ENCODE measurements at places on chromosomes 3 and 15.
A peak's percentile ranks its signal among the peaks of the same experiment; 100 is the strongest.

- H3K36me3 ChIP-seq = peaks cover 19% of the 10 kb centered on the region
- no peak overlapping the region for H3K27ac ChIP-seq
- DNase-seq = no peak
These were observed 7.0 kb downstream of the MORF4L1 start for GRCh38 chr15:78879517-78880241.

DNA sequence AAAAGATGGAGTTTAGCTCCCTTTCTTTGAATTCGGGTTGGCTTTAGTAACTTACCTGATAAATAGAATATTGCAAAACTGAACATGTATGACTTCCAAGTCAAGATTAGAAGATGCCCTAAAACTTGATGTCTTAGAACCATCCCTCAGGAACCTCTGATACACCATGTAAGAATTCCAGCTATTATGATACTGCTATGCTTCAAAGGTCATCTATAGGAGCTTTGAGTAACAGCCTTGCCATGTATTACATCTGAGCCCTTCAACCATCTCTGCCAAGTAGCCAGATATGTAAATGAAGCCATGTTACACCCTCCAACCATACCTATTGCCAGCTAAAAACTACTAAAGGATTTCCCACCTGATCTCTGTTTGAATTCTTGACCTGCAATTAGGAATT, 854.2 kb downstream of the SI start:
- H3K36me3 ChIP-seq = no peaks in the 10 kb centered on the region
- H3K4me1 ChIP-seq = no peaks in the 10 kb centered on the region
- DNase-seq = no peak
- no peak overlapping the region for H3K4me3 ChIP-seq
- no peak overlapping the region for H3K27ac ChIP-seq
- H3K27me3 ChIP-seq = no peaks in the 10 kb centered on the region

GRCh38 chr3:145628211-145628610, 532.8 kb downstream of the PLOD2 start:
- no peak overlapping the region for H3K4me3 ChIP-seq
- no peak overlapping the region for H3K27ac ChIP-seq
- no peaks in the 10 kb centered on the region for H3K4me1 ChIP-seq
- H3K27me3 ChIP-seq = no peaks in the 10 kb centered on the region
- H3K36me3 ChIP-seq = no peaks in the 10 kb centered on the region

DNA sequence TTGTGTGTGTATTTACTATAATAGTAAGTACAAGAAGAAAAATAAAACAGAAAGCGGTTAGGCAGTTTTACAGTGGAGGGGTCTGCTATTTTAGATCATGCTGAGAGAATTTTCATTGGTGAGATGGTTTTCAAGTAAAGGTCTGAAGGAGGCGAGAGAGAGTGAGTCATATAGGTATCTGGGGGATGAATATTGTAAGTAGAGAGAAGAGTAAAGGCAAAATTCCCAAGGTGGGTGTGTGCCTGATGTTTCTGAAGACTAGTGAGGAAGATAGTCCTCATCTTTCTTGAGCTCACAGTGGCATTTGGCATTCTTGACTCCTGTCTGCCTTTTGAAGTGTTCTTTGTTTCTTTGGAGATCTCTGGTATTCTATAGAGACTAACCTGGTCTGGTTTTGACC, 38.6 kb downstream of the CRYBG3 start:
- no peak overlapping the region for H3K27ac ChIP-seq
- H3K4me3 ChIP-seq = no peak overlapping the region
- no peaks in the 10 kb centered on the region for H3K36me3 ChIP-seq

DNA sequence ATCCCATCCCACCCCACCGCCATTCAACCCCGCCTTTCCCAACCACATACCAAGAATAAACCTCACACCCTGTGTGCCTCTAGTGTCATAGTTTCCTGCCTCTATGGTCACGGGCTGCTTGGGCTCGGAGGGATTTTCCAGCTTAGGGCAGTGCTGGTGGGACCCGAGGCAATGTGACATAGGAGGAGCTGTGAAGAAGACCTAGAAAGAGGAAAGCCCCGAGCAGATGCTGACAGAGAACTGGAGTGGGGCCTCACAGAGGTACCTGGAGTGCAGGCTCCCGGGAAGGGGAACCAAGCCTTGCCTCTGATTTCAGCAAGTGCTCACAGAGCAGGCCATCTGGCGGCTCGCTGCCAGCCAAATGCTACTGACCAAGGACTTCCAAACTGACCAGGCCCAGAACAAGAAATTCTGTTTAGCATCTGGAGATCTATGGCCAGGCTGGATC, 27.5 kb downstream of the BHLHE40 start:
- no peaks in the 10 kb centered on the region for H3K27me3 ChIP-seq
- DNase-seq = no peak
- H3K36me3 ChIP-seq = no peaks in the 10 kb centered on the region
- H3K4me1 ChIP-seq = no peaks in the 10 kb centered on the region
- H3K4me3 ChIP-seq = no peak overlapping the region
- H3K27ac ChIP-seq = no peak overlapping the region

- DNase-seq = no peak
- H3K36me3 ChIP-seq = no peaks in the 10 kb centered on the region
- no peaks in the 10 kb centered on the region for H3K27me3 ChIP-seq
- no peak overlapping the region for H3K4me3 ChIP-seq
- H3K27ac ChIP-seq = no peak overlapping the region
These were observed 894.6 kb downstream of the PLOD2 start for GRCh38 chr3:145266368-145266767.

DNA sequence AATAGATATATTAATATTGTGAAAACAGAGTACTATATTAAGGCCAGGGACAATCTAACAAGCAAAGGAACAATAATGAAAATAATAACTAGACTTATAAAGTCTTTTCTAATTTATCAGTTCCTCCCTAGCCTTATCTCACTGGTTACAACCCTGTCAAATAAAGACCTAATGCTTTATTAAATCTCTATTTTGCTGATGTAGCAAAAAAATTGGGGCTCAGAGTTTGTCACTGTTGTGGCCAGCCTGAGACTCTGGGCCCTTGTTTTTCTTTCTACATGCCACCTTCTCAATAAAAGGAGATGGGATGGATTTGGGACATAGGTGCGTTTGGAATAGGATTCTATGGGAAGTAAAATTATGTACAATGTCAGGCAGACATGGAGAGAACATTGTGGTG, 937.0 kb downstream of the IGSF11 start:
- H3K27me3 ChIP-seq = peaks cover 8% of the 10 kb centered on the region
- no peak for DNase-seq
- no peak overlapping the region for H3K4me3 ChIP-seq
- no peak overlapping the region for H3K27ac ChIP-seq
- peaks cover 7% of the 10 kb centered on the region for H3K4me1 ChIP-seq

GRCh38 chr15:67521783-67522568, 1.0 kb downstream of the C15orf61 start:
- no peaks in the 10 kb centered on the region for H3K36me3 ChIP-seq
- peak overlapping the region; percentile 93 for H3K27ac ChIP-seq
- H3K4me3 ChIP-seq = peak overlapping the region; percentile 89
- H3K4me1 ChIP-seq = peaks cover 10% of the 10 kb centered on the region

DNA sequence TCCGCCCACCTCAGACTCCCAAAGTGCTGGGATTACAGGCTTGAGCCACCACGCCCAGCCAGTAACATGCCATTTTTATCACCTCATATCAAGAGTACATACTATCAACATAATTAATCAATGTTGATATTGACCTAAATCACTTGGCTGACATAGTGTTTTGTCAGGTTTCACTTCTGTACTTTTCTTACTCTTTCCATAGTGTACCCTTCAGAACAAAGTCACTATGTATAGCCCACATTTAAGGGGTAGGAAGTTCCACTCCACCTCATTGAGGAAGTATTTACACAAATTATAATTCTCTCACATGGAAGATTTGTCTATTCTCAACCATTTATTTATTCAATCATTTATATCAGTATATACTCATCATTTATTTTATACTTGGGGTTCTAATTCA, 145.2 kb downstream of the STAG1 start:
- H3K27ac ChIP-seq = no peak overlapping the region
- H3K4me1 ChIP-seq = no peaks in the 10 kb centered on the region
- no peak for DNase-seq

GRCh38 chr15:64068133-64068532, 21.8 kb upstream of the DAPK2 start:
- H3K27ac ChIP-seq = no peak overlapping the region
- no peaks in the 10 kb centered on the region for H3K27me3 ChIP-seq
- no peak overlapping the region for H3K4me3 ChIP-seq

GRCh38 chr3:43371494-43371893, 85.2 kb downstream of the SNRK start:
- H3K36me3 ChIP-seq = no peaks in the 10 kb centered on the region
- no peak overlapping the region for H3K4me3 ChIP-seq
- no peaks in the 10 kb centered on the region for H3K27me3 ChIP-seq
- H3K4me1 ChIP-seq = no peaks in the 10 kb centered on the region

DNA sequence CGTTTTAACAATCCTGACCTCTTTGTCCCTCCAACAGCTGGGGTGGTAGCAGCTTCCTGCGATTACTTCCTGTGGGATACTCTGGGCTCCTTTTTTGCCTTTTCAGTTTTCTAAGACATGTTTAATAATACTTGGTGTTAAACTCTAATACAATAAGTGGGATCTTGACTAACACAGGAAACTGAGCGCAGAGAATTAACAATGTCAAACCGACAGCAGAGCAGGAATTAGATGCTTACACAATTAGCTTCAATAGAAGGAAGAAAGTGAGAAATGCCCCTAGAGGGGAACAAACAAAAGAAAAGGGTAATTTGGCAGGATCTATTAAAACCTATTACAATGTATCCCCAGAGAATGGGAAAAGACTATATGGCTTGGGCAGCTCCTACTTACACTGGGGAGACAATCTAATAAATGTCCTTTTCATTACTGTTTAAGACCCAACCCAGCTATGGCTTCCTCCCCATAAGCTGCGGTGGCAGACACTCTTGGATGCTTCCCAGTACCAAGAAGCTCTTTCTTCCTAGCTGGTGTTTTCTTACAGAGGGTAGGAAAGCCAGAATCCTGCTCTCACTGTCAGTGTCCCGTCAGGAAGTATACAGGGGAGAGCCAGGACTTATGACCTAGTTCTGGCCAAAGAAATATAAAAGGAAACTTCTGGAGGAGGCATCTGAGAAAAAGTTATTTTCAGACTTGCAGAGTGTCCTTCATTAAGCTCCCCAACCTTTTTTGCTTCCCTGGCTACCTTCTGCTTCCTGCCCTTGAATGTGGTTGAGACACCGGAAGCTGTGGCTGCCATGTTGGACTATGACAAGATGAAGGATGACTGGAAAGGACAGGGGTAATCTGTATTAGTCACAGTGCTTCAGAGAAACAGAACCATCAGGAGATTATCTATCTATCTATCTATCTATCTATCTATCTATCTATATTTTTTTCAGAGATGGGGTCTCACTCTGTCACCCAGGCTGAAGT, 194.1 kb upstream of the KBTBD8 start:
- H3K36me3 ChIP-seq = no peaks in the 10 kb centered on the region
- H3K27ac ChIP-seq = no peak overlapping the region
- no peak for DNase-seq
- H3K4me1 ChIP-seq = no peaks in the 10 kb centered on the region

DNA sequence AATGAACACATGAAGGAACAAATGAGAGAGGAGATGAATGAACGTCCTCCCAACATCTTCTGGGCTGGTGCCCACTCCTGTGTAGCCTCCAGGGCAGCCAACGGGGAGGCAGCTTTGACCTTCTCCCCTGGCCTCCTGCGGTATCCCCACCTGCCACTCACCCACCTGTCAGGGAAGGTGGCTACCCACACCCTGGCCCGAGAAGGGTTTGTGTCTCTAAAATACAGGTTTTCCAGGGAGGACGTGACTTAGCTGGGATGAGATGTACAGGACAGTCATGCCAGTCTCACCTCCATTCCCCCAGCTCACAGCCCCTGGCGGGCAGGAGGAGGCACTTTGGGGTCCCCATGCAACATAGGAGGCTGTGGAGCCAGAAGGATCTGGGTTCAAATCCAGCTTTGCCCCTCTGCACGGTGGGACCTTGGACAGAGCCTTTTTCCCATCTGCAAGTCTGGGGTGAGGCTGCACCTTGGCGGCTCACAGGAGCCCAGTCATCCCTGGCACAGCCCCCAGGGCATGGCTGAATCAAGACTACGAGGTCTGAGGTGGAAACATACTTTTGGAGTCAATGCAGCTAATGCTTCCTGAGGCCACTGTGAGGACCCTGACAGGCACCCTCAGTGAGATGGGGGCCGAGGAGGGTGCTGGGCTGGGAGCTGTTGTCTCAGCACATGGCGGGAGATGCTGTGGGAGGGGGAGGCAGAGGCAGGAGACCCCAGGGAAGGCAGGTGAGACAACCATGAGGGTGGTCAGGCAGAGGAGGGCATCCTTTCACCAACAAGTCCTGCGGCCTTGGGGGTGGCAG, 11.1 kb upstream of the PLXND1 start:
- no peak overlapping the region for H3K27ac ChIP-seq
- H3K4me1 ChIP-seq = no peaks in the 10 kb centered on the region
- H3K4me3 ChIP-seq = no peak overlapping the region

DNA sequence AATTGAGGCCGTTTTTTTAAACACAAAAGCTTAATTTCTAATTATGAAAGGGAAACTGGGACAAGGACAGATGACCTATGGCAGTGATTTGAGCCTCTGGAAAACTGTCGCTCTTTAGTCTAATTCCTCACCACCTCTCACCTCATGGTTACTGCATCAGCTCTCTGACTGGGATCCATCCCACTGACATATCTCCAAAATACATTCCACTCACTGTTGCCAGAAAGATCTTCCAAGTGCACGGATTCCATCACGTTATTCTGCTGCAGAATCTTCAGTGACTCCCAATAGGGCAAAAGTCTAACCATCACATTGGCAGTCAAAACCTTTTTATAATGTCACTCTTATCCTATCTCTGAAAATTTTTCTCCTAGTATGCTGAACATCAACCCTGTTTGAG, 132.3 kb upstream of the MB21D2 start:
- no peak for DNase-seq
- no peaks in the 10 kb centered on the region for H3K4me1 ChIP-seq
- no peaks in the 10 kb centered on the region for H3K36me3 ChIP-seq
- no peak overlapping the region for H3K4me3 ChIP-seq

- DNase-seq = no peak
- no peak overlapping the region for H3K27ac ChIP-seq
- no peaks in the 10 kb centered on the region for H3K27me3 ChIP-seq
- no peak overlapping the region for H3K4me3 ChIP-seq
- 0 out of 2 replicates have a peak, but pooled peaks cover 7% of the 10 kb centered on the region for H3K4me1 ChIP-seq
These were observed 4.4 kb upstream of the ZNF609 start for GRCh38 chr15:64455961-64456371.

DNA sequence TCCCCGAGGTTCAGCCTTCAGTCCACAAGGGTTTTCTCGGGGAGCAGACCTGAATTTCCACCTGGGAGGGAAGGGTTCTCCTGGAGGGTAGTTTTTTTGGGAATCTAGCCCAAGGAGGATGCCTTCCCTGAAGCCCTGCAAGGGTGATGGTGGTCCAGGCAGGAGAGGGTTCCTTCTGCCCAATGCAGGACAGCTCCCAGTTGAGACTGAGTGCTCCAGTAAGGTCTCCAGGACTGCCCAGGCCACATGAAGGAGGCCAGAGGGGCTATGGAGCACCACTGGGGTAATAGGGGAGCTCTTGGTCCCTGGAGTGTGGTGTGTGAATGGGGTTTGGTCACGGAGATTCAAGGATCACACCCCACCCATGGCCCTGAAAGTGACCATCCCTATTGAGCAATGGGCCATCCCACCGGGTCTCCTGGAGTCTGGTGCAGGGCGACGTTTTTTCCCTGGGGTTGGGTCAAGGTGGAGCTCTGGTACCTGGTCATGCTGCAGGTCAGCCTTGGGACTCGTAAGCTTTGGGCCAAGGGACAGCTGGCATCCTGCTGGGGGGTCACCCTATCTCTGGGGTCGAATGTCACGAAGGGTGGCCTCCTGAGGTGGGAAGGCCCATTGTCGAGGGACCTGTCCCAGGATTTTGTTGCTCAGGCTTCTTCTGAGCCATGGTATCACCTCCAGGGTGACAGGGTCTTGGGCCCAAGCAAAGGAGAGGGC, 196.5 kb downstream of the UBE3A start:
- no peak overlapping the region for H3K27ac ChIP-seq
- H3K4me1 ChIP-seq = no peaks in the 10 kb centered on the region
- H3K4me3 ChIP-seq = no peak overlapping the region
- no peak for DNase-seq
